ENCODE measurements at places on chromosomes 3 and 15.

GRCh38 chr3:56173601-56174000 is 294.7 kb downstream of the ERC2 start:
- no peak for DNase-seq

GRCh38 chr3:64187065-64187959 is 38.0 kb downstream of the PRICKLE2 start:
- DNase-seq = peak; percentile 80

GRCh38 chr15:78392430-78392829 is 45.6 kb upstream of the IREB2 start:
- no peak for DNase-seq

GRCh38 chr15:63475707-63476106 is 28.7 kb upstream of the USP3 start:
- DNase-seq = no peak

GRCh38 chr3:132009241-132009640 is 25.6 kb downstream of the CPNE4 start:
- DNase-seq = no peak

DNA sequence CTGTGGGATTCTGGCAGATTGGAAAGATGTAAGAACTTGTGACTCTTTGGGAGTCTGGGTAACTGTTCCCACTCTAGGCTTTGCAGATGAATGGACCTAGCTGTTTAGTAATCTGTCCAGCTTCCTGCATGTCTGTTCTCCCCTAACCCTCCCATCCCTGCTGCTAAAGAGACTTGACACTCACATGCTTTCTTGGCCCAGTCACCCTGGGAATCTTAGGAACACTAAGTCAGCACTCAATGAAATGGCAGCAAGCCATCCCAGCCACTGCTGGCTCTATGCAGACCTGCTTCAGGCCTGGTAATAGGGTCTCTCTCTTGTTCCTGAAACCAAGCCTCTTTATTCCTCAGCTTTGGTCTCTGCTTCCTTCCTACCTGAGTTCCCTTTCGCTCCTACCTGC is 63.7 kb upstream of the THSD4 start:
- no peak for DNase-seq

- no peak for DNase-seq
These were observed 341.2 kb upstream of the C2CD4B start for GRCh38 chr15:62506217-62506805.

DNA sequence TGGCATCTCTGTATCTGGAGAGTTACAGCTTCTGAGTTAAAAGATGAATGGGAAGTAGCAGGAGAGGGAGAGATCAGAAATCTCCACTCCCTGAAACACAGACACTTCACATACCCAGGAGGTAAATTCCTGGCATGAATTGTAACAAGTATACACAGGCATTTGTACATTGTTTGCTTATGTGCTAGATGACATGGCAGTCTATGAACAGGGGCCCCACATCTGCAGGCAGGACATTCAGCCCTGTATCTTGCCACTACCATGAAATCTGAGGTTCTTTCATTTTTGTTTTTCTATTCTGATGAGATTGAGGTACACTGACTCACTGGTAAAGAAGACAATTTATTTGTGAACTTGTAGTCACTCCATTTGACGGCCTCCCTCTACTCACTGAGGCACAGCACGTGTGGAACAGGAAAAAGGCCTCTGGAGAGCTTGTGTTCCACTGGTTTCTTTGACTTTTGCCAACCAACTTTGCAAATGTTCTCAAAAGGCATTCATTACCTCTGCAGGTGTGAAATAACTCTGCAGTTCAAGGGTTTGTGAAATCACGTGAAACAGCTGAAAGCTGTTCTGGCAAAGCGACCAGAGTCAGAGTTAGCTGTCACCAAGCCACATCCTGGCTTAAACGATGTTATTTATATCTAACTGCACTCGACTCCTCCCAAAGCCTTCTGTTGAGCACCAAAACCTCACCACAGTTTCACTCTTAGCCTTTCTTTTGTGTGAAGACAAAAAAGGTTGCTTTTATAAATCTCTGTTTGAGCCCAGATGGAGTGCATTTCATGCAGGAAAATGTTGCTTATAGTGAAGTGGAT is 401.3 kb upstream of the CFAP20DC start:
- no peak for DNase-seq

- no peak for DNase-seq
These were observed 193.3 kb upstream of the TTC14 start for GRCh38 chr3:180408654-180409053.

DNA sequence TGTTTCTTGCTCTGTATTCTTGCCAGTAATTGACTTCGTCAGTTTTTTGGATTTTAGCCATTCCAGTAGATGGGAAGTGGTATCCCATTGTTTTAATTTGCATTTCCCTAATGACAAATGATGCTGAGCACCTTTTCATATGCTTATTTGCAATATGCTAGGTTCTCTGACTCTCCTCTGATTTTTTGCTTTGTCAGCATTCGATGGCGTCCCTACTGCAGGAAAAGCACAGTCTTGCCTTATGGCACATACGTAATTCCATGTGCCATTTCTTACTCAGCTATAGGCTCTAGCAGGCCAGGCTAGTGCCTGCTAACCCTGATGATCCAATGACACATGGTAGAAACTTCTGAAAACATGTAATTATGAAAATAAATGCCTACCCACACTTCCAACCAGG is 239.2 kb upstream of the ATP10A start:
- no peak for DNase-seq

DNA sequence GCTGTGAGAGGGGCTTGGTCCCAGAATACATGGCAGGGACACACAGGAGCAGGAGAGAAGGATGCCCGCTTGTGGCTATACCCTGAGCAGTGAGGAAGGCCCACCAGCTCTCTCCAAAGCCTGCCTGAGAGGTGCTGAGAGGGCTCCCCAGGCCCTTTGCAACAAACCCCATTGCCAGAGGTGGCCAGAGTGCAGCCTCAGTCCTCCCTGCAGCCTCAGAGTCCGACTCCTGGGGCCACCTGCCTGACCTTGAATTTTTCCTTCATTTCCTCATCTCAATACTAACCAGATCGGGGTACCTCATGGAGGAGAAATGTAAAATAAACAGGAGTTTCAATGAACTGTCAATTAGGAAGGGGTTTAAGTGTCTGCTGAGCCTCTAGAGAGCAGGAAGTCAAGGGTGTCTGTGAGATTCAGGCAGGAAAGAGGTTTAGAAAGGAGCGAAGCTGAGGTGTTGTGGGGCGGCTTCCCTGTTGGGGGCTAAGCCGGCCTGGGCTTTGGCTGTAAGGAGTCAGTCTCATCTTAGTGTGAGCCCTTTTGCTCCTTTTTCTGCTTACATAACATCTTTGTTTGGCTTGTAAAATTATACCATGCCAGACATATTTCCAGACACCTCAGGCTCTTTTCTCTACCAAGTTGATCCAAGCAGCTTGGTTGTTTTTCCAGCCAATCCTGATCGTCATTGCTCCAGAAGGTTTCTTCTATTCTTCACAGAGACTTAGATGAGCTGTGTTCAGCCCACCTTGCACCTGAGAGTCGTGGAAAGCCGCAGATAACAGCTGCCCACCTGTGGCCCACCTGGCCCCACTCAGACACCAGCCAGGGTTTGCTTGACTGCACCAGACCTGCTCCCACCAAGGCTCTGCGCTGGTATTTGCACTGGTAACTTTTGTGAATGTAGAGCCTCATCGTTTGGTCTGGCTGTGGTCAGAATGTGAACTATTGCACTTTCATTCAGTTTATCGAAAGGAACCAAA is 36.7 kb downstream of the CMTM7 start:
- DNase-seq = peak; percentile 50

- no peak for DNase-seq
These were observed 28.2 kb downstream of the MYL3 start for GRCh38 chr3:46835054-46835453.

DNA sequence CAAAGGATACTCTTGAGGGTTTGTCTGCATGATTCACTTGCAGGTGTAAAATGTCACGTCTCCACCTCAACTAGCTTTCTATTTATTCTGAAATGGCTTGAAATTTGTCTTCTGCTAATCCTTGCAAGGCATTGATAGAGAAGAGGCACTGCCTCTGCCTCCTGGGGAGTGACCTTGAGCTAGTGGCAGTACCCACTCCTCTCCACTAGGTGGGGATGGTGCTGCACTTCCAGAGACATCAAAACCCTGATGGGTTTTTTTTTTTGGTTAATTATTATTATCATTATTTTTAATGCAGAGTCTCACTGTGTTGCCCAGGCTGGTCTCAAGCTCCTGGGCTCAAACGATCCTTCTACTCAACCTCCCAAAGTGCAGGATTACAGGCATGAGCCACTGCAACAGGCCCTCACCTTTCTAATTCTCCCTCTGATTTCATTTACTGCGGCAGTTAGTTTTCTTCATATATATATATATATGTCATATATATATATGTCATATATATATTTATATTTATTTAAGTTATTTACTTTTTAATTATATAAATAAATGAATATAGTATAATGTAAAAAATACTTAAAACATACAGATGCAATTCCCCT is 117.6 kb upstream of the EIF1B start:
- peak; percentile 73 for DNase-seq

GRCh38 chr3:177321819-177322218 is 124.5 kb upstream of the TBL1XR1 start:
- no peak for DNase-seq

- DNase-seq = no peak
These were observed 23.9 kb upstream of the TPM1 start for GRCh38 chr15:63018639-63019038.

GRCh38 chr3:113304856-113305540 is 93.6 kb downstream of the BOC start:
- no peak for DNase-seq

- no peak for DNase-seq
These were observed 195.3 kb downstream of the ITPR1 start for GRCh38 chr3:4688411-4688810.

DNA sequence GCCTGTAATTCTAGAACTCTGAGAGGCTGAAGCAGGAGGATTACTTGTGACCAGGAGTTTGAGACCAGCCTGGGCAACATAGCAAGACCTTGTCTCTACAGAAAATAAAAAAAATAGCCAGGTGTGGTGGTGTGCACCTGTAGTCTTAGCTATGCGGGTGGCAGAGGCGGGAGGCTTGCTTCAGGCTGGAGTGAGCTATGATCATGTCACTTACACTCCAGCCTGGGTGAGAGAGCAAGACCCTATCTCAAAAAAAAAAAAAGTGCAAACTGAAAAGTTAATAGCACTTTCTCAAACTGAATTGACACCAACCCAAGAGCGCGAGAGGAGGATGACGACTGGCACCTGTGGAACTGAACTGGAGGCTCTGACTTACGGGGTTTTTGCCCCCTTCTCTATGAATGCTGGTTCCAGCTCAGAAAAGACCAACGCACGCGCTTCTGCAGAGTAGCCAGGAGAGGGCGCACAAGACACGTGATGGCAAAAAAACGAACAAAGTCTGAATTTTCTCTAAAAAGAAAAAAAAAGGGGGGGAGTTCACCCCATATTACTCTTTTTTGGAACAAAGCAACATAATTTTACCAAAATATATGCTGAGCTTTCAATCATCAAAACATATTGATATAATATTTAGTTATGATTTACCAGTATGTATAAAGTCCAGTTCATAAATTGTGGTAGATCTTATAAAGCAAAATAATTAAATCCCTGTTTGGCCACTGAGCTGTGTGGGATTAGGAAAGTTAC is 23.7 kb downstream of the CFAP92 start:
- DNase-seq = no peak

GRCh38 chr3:100155128-100155527 is 40.8 kb upstream of the FILIP1L start:
- no peak for DNase-seq

GRCh38 chr15:75043509-75044257 is 20.3 kb downstream of the PPCDC start:
- DNase-seq = peak; percentile 94

DNA sequence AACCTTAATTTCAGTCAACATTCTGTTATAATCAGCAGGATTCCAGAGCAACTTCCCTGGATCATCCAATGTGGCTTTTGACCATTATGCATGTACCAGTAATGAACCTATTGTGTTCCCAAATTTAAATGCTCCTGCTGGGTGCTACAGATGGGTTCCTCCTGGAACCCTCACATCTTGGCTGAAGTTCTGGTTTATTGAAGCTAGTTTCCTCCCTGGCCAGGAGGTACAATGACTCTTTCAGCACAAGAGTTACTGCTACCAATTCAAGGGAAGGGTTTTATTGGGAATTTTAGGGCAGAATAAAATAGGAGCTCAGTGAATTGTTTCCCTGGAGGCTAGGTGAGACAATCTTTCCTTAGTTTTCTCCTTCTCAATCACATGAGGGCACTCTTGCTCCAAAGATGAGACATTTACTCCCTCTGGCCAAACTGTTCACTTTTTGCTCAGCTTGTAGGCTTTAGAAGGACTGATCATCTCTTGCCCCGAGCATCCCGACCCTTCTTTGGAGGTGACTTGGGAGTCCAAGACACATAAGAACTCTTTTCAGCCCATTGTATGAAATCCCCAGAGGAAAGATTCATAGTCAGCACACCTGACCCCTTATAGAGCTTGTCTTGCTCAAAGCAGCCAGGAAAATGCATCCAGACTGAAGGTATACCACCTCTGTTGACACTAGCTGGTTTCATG is 8.8 kb upstream of the NPHP3 start:
- no peak for DNase-seq
